Activated CD4-positive, alpha-beta T cell treated with anti-CD3 and anti-CD28 coated beads for 24 hours (primary cell): ENCODE measurements at places on chromosomes 6 and 20.

DNA sequence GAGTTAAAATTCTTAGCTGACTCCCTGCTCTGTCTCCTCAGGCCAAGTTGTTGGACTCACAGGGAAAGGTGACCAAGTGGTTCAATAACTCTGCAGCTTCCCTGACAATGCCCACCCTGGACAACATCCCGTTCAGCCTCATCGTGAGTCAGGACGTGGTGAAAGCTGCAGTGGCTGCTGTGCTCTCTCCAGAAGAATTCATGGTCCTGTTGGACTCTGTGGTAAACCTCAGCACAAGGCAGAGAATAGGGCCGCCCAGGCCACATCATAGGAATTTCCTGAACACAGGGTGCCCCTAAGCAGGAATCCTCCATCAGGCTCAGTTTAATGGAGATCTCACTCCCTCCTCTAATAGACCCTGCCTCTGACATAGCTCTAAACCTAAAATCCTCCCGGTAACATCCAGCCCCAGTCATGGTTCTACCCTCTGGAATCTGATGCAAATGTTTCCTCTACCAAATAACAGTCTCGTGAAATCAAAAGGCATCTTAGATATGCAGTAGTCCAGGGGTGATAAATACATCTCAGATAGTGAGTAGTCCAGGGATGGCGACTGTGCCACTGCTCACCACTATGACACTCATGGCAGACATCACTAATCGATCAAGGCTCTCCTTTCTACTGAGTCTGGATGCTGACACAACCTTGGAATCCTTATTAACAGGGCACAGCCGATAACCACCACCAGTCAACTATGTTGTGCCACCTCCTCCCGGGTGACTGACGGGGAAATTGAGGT is 18.3 kb downstream of the BPIFB1 start:
- DNase-seq, result no peak

DNA sequence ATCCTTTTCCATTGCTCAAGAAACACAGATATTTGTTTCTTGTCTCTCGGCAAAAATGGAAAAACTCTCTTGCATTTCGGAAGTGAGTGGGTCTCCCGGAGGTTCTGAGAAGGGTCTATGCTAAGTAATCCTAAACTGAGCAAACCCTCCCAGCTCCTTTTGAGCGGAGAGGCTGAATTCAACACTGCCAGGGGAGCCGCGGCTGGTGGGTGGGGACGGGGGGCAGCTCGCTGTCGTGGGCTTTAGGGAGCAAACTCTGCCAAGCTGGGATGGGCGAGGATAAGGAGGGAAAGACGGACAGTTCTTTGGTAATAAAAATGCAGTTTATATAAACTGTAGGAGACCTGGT is 211.4 kb downstream of the FOXC1 start:
- DNase-seq, result no peak

DNA sequence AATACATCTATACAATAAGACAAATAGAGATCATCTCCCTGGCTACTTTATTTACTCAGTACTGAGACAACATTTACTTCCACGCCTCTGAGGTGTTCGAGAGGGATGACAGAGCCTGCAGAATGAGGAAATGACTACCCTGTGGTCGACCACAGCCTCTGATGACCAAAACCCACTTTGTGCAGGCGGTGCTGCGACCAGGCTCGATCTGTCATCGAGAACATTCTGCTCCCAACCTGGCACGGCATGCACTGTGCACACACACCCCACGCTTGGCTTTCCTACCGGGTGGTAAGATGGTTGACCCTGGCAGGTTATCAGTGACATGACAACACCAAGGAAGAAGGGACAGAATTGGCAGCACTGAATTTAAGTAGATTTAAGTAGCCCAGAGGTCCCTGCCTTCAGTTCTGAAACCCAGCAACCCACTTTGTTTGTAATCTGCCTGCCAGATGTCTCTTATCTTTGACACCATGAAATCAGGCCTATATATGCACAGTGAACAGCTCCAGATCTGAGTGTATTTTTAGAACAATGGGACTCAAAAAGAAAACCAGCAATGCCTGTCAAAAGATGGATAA is 42.6 kb downstream of the TTI1 start:
- DNase-seq, result peak; percentile 19

DNA sequence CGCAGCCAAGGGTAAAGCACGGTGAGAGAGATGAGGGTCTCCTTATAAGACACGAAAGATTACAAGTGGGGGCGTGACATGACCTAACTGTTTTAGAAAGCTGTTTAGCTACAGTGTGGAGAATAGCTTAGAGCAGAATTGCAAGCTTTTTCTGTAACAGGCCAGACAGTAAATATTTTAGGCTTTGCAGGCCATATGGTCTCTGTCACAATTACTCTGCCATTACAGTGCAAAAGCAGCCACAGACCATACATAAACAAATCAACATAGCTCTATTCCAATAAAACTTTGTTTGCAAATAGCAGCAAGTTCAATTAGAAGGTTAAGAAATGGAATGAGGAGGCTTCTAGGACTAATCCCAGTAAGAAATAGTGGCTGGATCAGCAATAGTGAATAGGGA is 16.8 kb downstream of the PGM3 start:
- no peak for DNase-seq

GRCh38 chr6:111759331-111759835 is 113.9 kb downstream of the FYN start:
- DNase-seq, result no peak

DNA sequence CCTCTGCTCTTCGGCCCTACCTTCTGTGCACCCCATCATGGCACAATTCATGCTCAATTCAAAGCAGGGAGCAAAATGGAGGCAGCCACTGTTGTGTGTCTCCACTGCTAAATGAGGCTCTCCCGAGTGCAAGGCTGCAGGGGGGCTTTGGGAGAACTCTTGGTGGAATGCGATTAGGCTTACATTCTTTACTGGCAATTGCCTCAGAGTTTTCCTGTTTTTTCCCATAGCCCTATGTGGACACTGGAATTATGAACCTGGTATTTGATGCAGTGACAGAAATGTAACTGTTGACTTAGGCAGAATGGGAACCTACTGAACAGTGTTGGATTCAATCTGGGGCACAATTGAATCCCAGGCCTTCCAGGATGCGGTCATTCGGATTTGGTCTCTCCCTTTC is 187.9 kb upstream of the GMDS start:
- no peak for DNase-seq

DNA sequence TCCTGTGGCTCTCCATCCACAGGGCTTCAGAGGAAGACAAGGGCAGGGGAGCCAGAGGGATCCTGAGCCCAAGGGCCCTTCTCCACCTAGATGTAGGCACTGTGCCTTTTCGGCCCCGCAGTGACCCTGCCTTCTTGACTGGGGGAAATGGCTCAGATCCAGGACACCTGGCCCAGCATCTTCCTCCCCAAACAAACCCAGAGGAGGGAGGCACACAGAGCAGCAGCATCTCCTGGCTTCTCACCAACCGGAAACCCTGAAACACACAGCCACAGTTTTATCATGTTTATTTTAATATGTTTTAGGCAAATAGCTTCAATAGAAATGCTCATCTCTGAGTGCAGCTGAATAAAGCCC is 84.5 kb upstream of the LRFN2 start:
- no peak for DNase-seq
